Inflammatory macrophage treated with lipopolysaccharide for 4 hours (primary cell): ENCODE measurements at places on chromosomes 3 and 15.

DNA sequence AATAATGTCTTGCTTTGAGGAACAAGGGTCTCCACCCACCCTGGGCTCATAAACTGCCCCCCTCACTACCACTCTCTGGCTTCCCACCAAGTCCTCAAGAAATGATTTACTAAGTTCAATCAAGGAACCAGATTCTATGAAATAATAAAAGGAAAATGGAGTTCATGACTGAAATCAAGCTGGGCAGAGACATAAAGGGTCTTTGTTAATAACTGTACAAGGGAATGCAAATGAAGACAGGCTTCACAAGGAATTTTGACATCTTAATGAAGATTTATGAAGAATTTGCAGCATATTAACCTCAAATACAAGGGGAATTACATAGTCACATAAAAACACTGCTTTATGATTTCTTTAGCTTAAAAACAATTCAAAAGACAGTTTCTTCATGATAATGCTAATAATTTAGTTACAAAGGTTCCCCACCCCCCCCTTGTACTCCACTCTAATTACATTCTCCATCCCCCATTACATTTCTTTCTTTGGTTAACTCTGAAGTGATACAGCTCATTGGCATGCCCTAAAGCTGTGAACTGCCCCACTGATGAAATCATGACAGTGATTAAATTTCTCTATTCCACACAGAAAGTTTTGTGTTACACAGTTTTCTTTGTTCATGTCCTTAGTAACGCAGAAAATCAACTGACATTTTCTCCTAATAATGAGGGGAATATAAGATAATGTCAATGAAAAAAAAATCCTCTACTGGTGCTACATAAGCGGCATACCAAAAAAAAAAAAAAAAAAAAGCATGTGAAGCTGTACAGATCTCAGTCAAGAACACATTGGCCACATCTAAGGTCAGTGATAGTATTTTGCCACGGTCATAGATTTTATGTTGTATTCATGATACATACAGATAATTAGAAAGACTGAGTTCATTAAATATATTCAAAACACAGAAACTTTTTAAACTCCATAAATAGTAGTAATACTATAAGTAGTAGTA is 54.4 kb downstream of the WWTR1 start:
- no peak for DNase-seq

GRCh38 chr15:67922971-67923945 is 83.4 kb upstream of the RNU6-1 start:
- DNase-seq, result no peak

DNA sequence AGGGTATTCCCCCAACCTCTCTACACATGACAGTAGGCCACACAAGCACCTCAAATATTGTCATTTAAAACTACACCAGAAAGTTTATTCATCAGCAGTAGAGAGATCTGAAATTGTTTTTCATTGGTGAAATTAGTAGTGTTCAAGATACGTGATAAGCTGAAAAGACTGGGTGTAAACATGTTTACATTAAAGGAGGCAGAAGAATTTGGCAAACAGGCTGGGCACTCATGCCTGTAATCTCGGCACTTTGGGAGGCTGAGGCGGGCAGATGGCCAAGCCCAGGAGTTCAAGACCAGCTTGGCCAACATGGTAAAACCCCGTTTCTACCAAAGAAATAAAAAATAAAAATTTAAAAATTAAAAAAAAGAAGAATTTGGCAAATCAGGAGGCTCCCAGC is 255.6 kb downstream of the FOXP1 start:
- DNase-seq, result no peak

GRCh38 chr3:193481436-193481835 is 73.3 kb downstream of the ATP13A4 start:
- no peak for DNase-seq

DNA sequence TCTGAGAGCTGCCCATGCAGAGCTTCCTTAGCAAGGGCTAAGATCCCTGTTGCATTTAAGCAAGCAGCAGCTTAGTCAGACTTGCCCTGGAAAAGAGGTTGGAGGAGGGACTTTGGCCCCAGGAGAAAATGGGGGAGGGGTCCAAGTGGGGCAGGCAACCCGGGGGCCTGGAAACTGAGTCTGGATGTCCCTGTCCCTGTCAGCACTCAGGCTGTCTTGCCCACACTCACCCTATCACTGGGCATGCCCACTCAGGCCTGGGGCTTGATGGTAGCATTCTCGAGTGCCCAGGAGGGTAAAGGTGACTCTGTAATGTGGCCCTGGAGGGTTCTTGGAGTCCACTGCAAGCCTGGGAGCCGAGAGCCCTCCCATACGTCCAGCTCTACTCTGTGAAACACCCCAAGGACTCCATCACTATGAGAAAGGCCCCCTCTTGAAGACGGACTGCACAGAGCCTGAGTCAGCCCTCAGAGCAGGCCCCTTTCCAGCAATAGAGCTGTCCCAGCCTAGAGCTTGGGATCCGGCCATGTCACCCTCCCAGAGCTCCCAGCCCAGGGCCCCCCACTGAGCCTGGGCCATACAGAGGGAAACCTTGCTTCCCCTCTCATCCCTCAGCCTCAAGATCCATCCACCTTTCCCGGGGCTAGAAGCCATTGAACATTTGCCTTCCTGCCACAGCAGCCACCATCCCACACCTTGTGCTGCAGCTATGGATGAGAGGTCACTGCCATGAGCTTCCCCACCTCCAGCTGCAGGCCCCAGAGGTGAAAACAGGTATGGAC is 13.4 kb downstream of the MYL3 start:
- no peak for DNase-seq

DNA sequence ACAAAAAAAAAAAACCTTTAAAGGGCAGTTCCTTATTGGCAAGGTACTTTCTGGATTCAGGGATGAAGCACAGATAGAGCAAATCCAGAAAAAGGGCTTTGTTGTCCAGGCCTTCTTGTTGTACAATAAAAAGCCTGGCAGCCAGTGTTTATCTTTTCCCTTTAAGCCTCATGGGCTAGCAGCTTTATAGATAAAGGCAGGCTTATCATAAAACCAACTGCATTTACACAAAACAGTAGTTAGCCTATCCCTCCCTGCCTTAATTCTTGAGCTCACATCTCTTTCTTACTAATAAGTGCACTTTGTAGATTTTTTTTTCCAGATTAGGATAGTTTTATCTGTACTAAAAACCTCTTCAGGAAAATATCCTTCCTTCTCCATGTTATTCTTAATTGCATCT is 662.8 kb upstream of the CCDC54 start:
- DNase-seq, result no peak

- DNase-seq, result peak; percentile 56
These were observed 2.9 kb upstream of the TMEM266 start for GRCh38 chr15:76056931-76057330.

- no peak for DNase-seq
These were observed 130.1 kb downstream of the TAFA4 start for GRCh38 chr3:68802111-68802870.

DNA sequence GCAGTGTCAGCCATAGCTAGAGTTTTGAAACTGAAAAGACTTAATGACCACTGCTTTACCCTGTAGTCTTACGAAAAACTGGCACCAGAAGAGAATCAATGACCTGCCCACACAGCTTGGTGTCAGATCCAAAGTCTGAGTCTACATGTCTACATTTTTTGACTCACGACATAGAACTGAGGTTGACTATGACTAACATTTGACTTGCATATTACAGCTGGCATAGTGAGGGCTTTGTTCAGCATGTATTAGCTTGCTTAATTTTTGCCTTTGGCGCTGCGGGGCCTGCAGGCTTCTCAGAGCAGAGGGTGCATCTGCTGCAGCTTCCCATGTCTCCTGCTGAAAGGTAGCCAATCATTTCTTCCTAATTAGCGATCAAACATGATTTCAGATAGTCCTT is 167.0 kb downstream of the EBLN2 start:
- peak; percentile 13 for DNase-seq
